ENCODE measurements at places on chromosomes 2 and 18.

- no peak for DNase-seq
Observed at GRCh38 chr18:6557057-6557769, 142.5 kb upstream of the L3MBTL4 start.

DNA sequence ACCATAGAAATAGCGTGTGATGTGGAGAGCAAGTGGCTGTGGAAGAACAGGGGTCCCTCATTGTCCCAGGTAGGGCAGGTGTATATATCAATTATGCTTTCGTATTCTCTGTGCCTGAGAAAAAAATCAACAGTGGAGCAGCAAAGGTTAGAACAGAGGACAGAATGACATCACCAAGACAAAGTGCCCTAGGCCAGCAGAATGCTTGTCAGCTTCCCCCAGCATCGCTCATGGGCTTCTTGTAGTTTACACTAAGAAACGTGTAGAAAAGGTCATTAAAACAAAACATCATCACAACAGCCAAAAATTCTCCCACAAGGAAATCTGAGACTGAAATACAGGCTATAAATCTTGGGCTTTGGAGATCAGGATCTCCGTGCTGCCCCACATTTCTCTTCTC, 288.0 kb downstream of the TDRD15 start:
- no peak for DNase-seq

DNA sequence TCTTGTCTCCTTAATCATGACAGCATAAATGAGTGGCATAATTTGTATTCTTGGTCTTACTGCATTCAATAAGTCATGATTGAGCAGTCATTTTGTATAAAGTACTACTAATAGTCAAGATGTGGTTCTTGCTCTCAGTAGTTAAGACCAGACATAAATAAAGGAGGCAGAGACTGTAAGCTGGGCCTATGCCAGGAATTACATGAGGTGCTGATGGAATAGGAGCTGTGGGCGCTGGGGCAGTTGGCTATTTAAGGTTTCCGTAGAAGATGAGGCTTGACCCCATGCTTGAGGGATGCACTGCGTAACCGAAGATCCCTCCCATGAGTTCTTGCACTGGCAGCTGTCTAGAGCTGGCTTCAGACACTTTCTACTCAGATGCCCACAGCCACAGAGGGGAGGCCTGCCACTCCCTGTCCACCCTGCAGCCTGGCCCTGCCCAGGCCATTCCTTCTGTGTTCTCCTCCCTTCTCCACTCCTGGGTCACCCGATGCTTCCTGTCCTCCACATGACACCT, 150.9 kb upstream of the REV1 start:
- DNase-seq: no peak

GRCh38 chr18:24089515-24090337, 49.1 kb upstream of the CABYR start:
- DNase-seq: no peak

GRCh38 chr2:133732982-133733900, 165.0 kb upstream of the NCKAP5 start:
- DNase-seq: no peak

DNA sequence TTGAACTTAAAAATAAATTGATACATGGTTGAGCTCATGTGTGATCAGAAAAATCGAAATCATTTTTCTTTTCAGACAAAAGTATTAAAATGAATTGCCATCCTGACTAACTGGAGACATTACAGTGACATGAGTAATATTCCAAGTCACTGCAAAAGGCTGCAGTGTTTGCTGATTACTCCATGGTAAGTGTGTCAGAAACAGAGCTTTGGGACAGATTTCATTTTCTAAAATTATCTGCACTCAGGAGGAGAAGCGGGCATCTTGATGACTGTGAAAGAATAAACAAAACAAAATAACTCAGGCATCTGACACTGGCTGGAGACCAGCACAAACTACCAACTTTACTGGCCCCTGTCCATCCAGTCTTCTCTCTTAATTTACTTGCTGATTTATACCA, 312.3 kb upstream of the PIK3C3 start:
- no peak for DNase-seq

GRCh38 chr2:9965119-9965822, 13.8 kb downstream of the GRHL1 start:
- no peak for DNase-seq

Data from T-helper 9 cell (primary cell).